ENCODE measurements at places on chromosomes 4 and X.
A peak's percentile ranks its signal among the peaks of the same experiment; 100 is the strongest.

- H3K36me3 ChIP-seq = no peaks in the 10 kb centered on the region
- H3K4me1 ChIP-seq = peaks cover 4% of the 10 kb centered on the region
- DNase-seq = peak; percentile 56
- H3K27ac ChIP-seq = peak within 1 kb of the TSS; percentile 84
- peak within 1 kb of the TSS; percentile 53 for H3K4me3 ChIP-seq
Measured at GRCh38 chrX:74421036-74421739, at the start of gene SLC16A2. Gene SLC16A2 (plus strand): TSS chrX:74421493. CDS start chrX:74421638, 145 bp downstream.

GRCh38 chr4:59973492-59973891, 1226.6 kb upstream of the ADGRL3 start:
- no peak overlapping the region for H3K27ac ChIP-seq
- H3K36me3 ChIP-seq = no peaks in the 10 kb centered on the region
- no peak for DNase-seq
- no peaks in the 10 kb centered on the region for H3K27me3 ChIP-seq
- H3K4me3 ChIP-seq = no peak overlapping the region

GRCh38 chr4:98566361-98567008, 91.9 kb downstream of the TSPAN5 start:
- H3K27me3 ChIP-seq = no peaks in the 10 kb centered on the region
- no peaks in the 10 kb centered on the region for H3K36me3 ChIP-seq
- no peak overlapping the region for H3K4me3 ChIP-seq

DNA sequence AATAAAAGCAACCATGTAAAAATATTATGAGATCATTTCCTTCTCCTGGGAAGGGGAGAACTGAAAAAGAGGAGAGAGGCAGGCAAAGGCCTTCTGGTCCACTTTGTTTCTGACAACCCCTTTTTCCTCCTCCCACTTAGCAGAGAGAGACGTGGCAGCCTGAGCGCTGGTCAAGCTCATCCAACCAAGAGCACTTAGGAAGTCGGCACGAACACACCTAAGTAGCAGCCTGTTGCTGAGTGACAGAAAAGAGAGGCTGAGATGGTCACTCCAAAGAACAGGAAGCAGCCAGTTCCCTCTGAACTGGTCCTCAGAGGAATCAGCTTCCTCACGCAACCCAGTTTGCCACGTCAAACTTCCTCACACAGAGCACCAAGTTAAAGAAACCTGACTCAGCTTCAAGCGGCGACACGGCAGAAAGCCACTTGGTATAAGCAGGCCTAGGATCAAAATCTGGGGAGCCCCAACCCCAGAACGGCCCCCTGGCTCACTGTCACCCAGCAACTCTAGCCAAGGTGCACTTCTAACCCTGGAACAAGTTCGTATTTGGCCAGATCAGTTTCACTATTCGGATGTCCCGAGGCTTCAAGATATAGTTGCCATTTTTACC, 861 bp downstream of the SEC24D start:
- peak overlapping the region; percentile 80 for H3K4me3 ChIP-seq
- peaks cover 3% of the 10 kb centered on the region for H3K4me1 ChIP-seq
- peak overlapping the region; percentile 92 for H3K27ac ChIP-seq
- no peaks in the 10 kb centered on the region for H3K27me3 ChIP-seq
- peaks cover 7% of the 10 kb centered on the region for H3K36me3 ChIP-seq

DNA sequence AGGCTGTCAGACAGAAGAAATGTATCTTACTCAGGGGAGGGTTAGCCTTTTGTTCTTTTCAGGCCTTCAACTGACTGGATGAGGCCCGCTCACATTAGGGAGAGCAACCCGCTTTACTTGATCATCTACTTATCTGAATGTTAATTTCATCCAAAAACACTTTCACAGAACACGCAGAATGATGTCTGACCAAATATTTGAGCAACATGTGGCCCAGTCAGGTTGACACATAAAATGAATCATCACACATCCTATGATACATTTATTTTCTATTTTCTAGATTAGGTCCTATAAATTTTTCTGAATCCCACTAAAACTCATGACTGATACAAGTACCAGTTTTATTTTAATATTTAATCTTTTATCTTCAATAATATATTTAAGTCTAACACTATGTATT, 260.3 kb downstream of the IL15 start:
- no peaks in the 10 kb centered on the region for H3K36me3 ChIP-seq
- H3K27me3 ChIP-seq = no peaks in the 10 kb centered on the region
- no peak overlapping the region for H3K4me3 ChIP-seq
- H3K27ac ChIP-seq = no peak overlapping the region

- no peak overlapping the region for H3K27ac ChIP-seq
- H3K4me1 ChIP-seq = no peaks in the 10 kb centered on the region
- H3K27me3 ChIP-seq = no peaks in the 10 kb centered on the region
- no peak for DNase-seq
- no peaks in the 10 kb centered on the region for H3K36me3 ChIP-seq
Measured at GRCh38 chrX:73289039-73289438, 74.4 kb upstream of the NAP1L2 start.
